ENCODE measurements at places on chromosomes 2 and 18.

DNA sequence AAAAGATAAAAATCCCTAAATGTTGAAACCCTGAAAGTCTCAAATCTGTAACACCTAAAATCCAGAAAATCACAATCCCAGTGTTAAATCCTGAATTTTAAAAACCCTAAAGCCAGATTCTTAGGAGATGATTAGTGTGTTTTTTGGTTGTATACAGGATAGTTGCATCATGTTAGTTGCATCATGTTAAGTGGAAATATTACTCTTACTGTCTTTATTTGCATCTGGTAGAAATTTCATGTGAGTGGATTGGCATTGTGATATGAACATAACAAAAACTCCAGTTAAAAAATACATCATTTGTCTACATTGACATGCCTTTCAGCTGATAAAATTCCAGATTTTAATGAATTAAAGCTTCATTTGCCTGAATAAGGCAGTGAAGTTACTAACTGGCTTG lies 683.1 kb upstream of the ACVR2A start:
- no peak for DNase-seq

DNA sequence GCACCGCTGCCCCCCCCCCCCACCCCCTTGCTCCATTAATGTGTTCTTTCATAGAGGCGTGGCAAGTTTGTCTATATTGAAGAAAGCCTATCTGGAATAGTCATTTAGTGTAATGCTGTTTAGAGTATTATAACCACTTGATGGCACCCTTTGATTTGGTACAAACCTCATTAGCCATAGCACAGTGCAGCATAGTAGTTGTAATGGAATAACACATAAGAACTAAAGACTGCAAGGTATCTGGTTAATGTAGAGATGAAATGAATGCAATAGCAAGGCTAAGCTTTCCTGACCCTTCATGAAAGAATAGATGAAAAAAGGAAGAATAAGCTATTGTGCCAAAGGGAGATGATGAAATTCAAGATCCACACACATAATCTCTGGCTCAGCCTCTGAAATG lies 81.9 kb downstream of the EHBP1 start:
- no peak for DNase-seq

- no peak for DNase-seq
Measured at GRCh38 chr2:90221300-90221651, 1529.8 kb downstream of the RPIA start.

DNA sequence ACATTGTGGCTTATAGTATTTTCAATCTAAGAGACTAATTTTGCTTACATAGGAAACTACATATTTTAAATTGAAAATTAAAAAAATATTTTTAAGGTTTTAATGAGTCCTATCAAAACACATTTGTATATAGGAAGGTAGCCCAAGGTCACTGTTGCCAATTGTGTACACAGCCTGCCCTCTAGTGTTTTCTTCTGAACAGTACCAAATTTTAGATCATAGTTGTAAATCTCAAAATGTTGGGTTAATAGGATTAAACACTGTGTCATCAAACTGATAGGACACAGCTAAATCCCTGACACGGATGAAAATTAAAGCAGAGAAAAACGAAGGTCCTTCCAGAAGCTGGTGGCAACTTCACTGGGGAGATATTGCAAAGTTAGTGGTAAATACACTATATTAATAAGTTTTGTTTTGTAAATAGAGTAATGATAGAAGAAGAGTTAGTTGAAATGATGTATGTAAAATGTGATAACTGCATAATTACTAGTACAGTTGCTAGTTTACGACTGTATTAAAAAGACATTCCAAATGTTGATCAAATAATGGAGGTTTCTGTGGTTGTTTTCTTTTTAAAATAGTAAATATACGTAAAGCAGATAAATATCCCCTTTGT lies 19.7 kb downstream of the CLUL1 start:
- DNase-seq: no peak

- DNase-seq: no peak
Measured at GRCh38 chr2:60544954-60545560, 8.4 kb downstream of the BCL11A start.

- DNase-seq: no peak
Measured at GRCh38 chr2:12605936-12606335, 110.8 kb upstream of the TRIB2 start.

DNA sequence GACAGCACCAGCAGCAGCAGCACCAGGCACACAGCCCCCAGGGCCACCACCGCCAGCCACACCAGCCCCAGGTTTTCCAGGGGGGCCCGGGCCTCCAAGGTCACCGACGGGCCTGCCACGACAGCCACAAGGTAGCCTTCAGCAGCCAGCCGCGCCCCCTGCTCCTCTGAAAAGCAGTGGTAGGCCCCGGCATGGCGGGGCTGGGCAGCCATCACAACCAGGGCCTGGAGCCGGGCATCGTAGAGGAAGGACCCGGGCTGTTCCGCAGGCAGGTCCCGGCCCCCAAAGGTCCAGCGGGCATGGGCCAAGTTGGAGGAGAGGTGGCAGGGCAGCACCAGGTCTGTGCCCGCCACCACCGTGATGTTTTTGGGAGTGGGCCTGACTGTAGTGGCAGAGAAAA lies 3.3 kb upstream of the ANKRD39 start:
- no peak for DNase-seq

GRCh38 chr18:48920408-48921038 lies 30.2 kb downstream of the SMAD7 start:
- no peak for DNase-seq

DNA sequence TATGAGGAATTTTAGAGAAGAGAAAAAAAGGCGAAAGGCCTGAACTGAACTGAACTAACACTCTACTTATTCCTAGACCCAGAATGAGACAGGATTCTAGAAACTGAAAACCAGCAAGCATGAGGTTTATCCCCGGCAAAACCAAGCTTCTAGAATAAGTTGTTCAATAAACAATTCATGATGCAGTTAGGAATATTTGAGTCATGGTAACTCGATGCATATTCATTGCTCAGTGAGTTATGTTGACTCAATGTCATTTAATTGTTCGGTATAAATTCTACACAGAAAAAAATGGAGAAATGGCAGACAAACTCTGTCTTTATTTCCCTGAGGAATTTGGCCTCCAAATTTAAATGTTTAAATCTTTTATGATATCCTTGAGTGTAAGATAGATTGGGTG lies 321.5 kb downstream of the SATB2 start:
- DNase-seq: no peak

- DNase-seq: no peak
Measured at GRCh38 chr2:241035818-241036396, 37.5 kb downstream of the SNED1 start.

DNA sequence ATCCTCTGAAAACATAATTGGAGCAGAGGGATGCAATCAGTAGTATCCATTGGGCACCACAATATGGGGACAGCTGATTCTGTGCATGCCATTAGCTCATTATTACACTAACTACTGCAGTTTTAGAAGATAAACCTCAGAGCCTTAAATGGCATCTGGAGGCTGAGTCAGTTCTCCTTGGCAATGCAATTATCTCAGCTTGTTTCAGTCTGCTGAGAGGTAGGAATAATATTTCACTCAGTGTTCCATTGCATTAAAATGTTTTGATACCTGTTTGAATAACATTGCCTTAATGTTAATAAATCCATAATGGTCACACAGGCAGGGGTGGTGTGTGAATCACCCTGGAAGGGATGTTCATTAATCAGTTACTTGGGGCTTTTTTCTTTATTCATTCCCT lies 309.6 kb downstream of the LRRTM1 start:
- no peak for DNase-seq

GRCh38 chr2:134104754-134105153 lies 149.1 kb upstream of the MGAT5 start:
- no peak for DNase-seq

GRCh38 chr2:219488149-219488843 lies 10.4 kb upstream of the GMPPA start:
- DNase-seq: no peak

DNA sequence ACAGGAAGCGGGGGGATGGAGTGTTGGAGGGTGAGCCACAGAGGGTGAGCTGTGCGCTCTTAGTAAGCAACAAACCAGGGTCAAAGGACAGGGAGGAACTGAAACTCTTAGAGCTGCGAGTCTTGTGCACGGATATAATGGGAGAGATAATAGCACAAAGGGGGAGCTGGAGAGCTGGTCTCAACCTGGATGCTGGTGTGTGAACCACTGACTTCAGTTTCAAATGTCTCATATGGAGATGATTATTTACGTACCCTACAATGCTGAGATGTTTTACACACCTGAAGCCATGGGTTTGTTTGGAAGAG lies 35.9 kb downstream of the PTGR3 start:
- DNase-seq: no peak

DNA sequence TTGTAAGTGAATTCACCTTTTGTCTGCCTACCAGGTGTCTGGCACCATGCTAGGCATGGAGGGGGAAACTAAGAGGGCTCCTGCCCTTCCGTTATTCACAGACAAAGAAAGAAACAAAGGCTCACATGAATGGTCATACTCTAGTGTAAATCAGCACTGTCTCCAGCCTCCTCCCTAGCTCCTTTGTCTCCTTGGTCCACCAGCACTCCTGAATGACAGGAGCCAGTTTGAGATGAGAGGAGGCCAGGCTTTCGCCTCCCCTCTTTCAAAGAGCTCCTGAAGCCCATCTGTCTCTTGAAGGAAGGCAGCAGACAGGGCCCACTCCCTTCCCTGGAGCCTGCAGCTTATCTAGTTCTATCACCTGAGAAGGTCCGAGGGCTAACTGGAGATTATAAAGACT lies 18.7 kb downstream of the SATB2 start:
- DNase-seq: no peak

GRCh38 chr2:181462033-181462432 lies 4.8 kb downstream of the ITGA4 start:
- DNase-seq: no peak

DNA sequence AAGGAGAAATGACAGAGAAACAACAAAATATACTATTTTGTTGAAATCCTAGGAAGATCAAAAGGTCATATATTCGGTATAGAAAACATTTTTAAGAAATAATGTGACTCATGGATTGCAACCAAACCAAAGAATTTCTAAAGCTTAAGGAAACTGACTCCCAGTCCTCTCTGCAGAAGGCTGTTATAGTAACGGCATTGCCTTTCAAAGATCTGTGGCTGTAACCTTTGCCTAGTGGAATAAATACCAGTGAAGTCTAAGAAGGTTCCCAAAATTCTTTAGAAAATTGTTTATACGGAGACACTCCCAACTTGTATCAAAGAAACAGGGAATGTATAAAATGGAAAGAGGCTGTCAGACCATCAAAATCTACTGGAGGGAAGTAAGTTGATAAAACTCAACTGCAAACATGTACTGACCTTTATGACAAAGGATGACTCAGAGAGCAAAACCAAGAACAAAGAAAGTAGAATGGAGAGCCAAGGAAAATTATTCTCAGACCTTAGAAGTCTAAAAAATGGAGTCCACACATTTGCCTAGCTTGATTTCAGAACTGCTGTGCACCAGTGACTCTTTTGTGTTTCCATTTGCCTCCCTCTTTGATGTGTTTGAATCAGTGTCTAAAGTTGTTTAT lies 48.6 kb upstream of the FSIP2 start:
- no peak for DNase-seq

GRCh38 chr2:8457699-8458502 lies 224.0 kb upstream of the ID2 start:
- DNase-seq: no peak

GRCh38 chr2:109206569-109207146 lies 77.7 kb downstream of the SH3RF3 start:
- DNase-seq: no peak

GRCh38 chr2:148218326-148219075 lies 197.6 kb downstream of the MBD5 start:
- DNase-seq: no peak

GRCh38 chr2:233245406-233245805 lies 6.1 kb upstream of the ATG16L1 start:
- DNase-seq: no peak
